ENCODE measurements at places on chromosomes 1 and 21.
A peak's percentile ranks its signal among the peaks of the same experiment; 100 is the strongest.

DNA sequence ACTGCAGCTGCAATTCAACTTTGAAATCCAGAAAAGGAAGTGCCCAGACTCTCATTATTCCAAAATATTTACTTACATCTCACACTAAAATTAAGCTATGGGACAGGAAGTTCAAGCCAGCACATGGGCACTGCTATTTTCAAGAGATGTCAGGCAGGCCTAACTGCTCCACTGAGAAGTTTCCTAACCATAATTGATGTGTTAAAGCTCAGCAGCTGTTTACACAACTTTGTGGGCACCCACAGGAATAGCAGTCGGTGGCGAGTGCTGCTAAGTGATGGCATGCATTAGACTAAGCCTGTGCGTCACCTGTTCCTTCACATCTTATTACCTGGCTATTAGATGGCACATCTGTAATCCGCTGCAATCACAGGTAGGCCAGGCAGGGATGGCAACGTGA is 303.3 kb upstream of the DAB1 start:
- no peak for DNase-seq

- DNase-seq: no peak
These were observed 22.3 kb downstream of the ABCA4 start for GRCh38 chr1:94098585-94099111.

GRCh38 chr21:44297525-44298290 is 2.1 kb upstream of the PFKL start:
- peak; percentile 79 for DNase-seq

GRCh38 chr1:61741711-61742619 is at the start of gene PATJ:
Gene PATJ, plus strand, starts transcription at chr1:61742480. Its CDS starts 20,413 bp downstream, at chr1:61762893.
- peak; percentile 63 for DNase-seq

- DNase-seq: no peak
These were observed 29.8 kb downstream of the BEND5 start for GRCh38 chr1:48746906-48747305.

GRCh38 chr1:165542015-165542631 is 1.7 kb upstream of the LRRC52 start:
- DNase-seq: no peak

DNA sequence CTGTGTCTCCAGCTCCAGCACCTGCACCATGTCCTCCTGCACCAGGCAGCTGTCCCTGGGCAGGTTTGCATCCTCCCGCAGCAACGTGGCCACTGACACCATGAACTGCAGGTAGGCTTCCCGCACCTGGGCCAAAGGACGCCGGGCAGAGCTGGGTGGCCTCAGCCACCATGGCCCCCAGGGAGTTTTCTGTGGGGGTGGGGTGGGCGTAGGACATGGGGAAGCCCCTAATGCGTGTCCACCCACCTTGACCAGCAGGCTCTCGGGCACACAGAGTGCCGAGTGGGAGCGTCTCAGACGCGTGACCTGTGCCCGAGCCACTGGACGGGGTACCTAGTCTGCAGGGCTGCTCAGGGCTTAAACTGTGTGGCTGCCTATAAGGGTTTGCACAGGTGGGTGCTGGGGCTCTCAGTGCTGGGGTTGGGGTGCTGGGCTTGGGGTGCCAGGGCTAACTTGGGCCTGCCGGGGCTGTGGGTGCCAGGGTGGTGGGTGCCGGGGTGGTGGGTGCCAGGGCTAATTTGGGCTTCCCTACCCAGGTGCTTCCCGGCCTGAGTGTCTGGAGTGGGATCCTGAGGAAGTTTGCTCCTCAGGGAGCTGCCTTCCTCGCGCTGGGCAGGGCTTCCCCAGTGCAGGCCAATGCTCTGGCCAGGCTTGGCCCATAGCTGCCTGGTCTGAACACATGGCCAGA is 17.7 kb downstream of the PRXL2B start:
- DNase-seq: no peak

- DNase-seq: no peak
These were observed 161.5 kb downstream of the HLX start for GRCh38 chr1:221040691-221041285.

DNA sequence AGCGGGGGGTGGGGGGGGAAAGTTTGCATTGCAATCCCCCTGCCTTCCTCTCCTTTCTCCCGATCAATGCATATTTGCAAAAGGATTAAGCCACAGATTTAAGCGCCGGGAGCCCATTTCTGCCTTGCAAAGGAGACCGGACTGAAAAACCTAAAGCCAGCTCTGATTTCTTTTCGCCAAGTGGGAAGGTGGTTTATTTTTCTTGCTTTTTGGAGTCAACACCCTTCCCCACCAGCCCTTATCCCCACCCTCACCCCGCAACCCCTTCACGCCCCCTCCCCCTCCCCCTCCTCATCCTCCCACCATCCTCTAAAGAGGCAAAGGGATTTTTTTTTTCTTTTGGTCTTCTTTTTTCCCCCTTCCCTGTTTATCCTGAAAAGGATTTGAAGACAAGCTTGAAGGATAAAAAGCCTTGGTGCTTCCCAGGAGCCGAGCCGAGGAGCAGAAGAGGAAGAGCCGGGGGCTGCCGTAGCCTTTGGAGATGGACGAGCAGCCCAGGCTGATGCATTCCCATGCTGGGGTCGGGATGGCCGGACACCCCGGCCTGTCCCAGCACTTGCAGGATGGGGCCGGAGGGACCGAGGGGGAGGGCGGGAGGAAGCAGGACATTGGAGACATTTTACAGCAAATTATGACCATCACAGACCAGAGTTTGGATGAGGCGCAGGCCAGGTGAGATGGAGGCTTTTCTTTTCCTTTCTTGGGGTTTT is 513 bp downstream of the PBX1 start:
- DNase-seq: peak; percentile 54

DNA sequence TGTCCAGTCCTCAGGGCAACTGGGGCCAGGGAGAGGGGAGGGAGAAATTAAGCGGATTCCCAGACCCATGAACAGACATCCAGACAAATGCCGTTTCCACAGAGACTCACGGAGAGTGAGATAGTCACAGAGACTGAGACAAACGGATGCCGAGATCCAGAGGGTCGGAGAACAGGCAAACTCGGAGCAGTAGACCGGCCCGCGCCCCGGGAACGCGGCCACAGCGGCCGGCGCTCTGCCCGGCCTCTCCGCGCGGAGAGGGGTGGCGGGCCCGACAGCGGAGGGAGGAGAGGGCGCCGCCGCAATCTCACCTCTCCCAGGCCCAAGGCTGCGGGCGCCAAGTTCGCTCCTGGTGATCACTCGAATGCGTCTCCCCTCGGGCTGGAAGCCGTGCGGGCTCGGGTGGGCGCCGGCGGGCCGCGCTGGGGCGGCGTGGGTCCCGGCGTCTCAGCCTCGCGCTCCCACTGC is 831 bp upstream of the FOXD2 start:
- DNase-seq: no peak

GRCh38 chr1:220828179-220828490 is 41.4 kb downstream of the MTARC1 start:
- no peak for DNase-seq

GRCh38 chr1:119554183-119554582 is 47.2 kb downstream of the HSD3B1 start:
- peak; percentile 37 for DNase-seq

- no peak for DNase-seq
These were observed 114.4 kb downstream of the CASZ1 start for GRCh38 chr1:10682108-10682445.

- DNase-seq: no peak
These were observed 475.1 kb upstream of the VAMP3 start for GRCh38 chr1:7295946-7296345.

DNA sequence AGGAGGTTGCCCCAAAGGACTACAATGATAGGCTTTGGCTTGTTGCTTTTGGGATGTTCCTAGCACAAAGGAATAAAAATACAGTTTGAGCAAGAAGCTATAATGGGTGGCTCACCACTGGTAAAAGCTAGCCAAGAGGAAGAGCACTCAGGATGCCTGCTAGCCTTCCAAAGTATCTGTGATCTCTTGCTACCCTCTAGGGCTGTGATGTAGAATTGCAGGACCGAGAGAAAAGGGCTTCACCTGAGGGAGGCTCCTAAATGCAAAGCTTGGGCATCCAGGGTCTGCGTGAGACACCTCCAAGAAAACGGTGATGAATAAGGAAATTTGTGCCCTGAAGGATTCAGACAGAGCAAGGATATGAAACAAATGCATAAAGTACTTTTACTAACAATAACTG is 17.7 kb downstream of the IVL start:
- DNase-seq: no peak

GRCh38 chr21:36325373-36326010 is 5.5 kb downstream of the MORC3 start:
- DNase-seq: no peak

DNA sequence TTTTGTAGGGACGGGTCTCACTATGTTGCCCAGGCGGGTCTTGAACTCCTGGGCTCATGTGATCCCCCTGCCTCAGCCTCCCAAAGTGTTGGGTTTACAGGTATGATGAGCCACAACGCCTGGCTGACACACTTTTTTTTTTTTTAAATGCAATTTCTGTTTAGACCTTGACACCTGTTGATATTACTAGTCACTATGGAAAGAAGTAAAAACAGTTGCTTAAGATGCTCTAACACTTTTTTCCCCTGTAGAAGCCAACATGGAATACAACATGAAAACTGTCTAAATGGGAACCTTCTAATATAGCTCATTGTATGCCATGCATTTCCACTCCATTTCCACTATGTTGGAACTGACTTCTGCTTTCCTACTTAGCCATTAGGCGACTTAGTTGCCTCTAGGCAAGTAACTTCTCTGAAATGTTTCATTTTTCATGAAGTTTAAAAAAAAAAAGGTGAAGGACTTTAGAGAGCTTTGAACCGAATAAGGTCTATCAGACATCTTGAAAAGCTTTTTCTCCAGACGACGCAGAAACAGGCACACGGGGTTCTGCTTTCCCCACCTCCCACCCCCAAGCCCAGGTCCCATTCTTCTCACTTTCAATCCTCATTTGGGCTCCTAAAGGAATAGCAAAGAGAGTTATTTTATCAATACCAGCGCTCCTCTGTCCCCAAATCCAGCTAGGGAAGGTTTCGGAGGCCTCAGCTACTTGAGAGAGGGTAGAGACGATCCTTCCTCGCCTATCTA is 648 bp upstream of the DR1 start:
- no peak for DNase-seq

DNA sequence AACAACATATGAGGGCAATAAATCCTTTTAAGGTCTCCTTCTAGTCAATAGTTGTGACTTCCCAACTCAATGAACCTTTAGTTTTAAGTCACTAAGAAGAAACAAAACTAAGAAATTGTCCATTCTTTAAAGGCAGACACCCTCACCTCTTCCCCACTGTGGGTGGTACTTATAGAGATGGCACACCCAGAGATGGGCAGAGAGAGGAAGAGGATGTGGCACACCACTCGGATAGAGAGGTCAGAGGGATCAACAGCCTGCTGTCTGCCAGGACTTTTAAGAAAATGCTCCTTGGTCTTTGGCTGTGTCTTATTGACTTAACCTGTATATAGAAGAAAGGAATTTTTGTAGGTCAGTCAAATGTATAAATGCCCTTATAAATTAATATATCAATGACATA is 45.1 kb downstream of the FASLG start:
- DNase-seq: no peak

GRCh38 chr1:5722635-5723164 is 269.5 kb downstream of the NPHP4 start:
- DNase-seq: no peak

DNA sequence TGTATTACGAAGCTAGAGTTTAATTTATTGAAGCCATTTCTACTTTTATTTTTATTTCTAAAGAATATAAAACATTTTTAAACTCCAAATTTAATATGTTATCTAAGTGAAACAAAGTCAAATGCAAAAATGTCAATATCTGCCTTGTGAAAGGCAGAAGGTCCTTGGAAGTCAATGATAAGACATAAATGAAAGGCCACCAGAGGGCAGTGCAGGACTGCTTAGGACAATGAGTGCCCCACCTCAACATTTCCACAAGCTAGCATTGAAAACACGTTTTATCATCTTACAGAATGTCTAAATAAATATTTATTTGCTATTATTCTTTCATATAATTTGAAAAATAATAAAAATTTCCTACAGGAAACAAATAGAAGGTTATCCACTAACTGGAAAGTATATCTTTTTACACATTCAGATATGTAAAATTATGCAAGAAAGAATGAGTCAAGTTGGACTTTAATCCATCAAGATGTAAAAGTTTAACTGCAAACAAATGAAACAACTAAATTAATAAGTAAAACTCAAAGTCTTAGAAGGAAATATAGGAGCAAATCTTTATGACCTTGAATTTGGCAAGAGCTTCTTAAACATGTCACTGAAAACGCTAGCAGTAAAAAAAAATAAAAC is 140.1 kb upstream of the FMN2 start:
- peak; percentile 64 for DNase-seq

DNA sequence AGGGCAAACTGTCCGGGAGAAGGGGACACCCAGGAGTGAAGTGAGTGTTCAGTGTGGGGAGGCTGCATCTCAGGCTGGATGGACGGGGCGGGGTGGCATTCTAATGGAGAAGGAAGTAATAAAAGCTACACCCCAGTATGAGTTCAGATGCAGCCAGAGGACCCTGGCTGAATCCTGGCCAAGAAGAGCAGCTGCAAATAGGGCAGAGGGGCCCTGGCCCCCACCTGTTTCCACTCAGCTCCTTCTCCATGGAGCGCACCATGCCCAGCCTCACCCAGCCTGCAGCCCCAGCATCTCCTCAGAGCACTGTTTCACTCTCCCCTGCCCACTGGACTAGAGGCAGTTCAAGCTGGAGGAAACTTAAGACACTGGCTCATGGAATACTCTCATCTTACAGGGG is 46.4 kb downstream of the KCND3 start:
- no peak for DNase-seq

- DNase-seq: peak; percentile 39
These were observed 524 bp downstream of the COPA start for GRCh38 chr1:160342526-160342925.

DNA sequence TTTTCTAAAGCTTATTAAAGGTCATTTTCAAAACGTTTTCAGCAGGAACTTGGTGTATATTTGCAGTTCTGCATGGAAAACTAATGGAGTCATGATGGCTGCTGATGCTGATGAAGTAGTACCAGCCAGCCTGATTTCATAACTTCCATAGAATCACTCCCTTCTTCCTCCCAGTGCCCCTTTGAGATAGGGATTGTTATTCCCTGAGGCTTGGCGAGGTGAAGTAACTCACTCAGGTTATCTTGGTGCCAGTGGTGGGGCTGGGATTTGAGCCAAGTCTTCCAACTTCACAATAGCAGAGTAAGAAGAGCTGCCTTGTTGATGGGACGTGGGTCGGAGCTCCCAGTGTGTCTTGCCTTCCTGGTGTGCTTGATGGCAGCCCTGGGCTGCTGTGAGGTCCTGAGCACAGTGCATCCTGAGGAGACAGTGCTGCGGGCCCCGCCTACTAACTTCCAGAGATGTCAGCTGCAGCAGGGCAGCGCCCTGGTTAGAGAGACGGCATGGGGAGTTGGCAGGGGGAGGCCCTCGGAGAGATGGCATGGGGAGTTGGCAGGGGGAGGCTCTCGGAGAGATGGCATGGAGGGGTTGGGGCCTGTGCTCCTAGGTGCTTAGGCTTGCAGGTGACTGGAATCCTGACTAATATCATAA is 92.6 kb downstream of the PCBP3 start:
- DNase-seq: no peak

DNA sequence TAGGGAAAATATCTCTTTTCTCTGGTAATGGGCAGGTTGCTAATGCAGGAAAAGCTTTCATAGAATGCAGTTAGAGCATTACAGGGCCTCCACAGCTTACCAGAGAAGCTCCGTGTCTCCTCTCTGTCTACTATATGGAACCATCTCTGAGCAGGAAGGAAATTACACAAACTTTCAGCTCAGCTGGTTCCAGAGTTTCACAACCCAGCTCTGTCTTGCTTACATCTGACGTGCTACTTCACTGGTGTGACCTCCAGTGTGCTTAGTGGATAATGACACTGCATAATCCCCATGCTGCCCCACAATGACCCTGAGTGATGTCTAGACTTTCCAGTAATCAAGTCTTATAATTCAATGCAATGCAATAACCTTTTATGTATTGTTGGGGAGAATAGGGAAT is 4.3 kb upstream of the FGGY start:
- no peak for DNase-seq
